Activated CD4-positive, alpha-beta T cell treated with anti-CD3 and anti-CD28 coated beads for 1 hour (primary cell): ENCODE measurements at places on chromosomes 16 and 17.

GRCh38 chr16:74874123-74874522 lies 99.5 kb upstream of the FA2H start:
- DNase-seq, result no peak

DNA sequence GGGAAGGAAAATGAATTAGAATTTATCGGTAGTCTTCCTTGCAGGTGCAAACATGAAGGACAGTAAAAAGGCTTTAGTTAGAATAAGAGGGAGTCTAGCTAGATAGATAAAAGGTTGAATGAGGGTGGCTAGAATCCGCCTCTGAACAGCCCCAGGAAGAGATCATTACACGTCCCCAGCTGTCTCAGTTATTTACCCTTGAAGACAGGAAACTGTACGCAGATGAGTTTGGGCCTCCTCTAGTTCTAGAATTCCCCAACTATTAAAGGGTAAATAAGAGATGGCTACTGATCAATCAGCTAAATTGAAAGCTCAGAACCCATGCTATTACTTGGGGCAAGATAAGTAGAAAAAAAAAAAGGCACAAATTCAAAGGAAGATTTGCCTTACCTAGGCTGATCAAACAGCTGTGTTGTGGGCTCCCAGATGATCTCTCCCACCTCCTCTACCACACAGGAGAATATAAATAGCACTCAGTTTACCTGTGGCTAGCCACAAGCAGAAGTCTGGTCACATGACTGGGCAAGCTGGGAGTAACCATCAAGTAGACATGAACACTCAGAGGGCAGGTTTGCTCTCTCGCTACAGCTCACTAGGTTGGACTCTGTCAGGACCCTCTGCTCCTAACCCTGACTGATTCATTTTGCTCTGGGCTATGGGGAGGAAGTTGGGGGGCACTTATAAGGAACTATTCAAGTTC lies 17.0 kb downstream of the FAM117A start:
- DNase-seq, result no peak

- DNase-seq, result peak; percentile 11
These were observed 1.0 kb downstream of the RSPRY1 start for GRCh38 chr16:57186872-57187854.

- DNase-seq, result no peak
These were observed 8.8 kb downstream of the RSAD1 start for GRCh38 chr17:50487213-50488096.

- no peak for DNase-seq
These were observed 41.4 kb downstream of the SRCIN1 start for GRCh38 chr17:38564254-38564837.

GRCh38 chr17:49013311-49014213 lies 16.4 kb downstream of the IGF2BP1 start:
- DNase-seq, result no peak

GRCh38 chr16:68592466-68593337 lies 52.4 kb upstream of the CDH3 start:
- no peak for DNase-seq

GRCh38 chr17:48499248-48499647 lies 31.6 kb downstream of the HOXB1 start:
- DNase-seq, result no peak

DNA sequence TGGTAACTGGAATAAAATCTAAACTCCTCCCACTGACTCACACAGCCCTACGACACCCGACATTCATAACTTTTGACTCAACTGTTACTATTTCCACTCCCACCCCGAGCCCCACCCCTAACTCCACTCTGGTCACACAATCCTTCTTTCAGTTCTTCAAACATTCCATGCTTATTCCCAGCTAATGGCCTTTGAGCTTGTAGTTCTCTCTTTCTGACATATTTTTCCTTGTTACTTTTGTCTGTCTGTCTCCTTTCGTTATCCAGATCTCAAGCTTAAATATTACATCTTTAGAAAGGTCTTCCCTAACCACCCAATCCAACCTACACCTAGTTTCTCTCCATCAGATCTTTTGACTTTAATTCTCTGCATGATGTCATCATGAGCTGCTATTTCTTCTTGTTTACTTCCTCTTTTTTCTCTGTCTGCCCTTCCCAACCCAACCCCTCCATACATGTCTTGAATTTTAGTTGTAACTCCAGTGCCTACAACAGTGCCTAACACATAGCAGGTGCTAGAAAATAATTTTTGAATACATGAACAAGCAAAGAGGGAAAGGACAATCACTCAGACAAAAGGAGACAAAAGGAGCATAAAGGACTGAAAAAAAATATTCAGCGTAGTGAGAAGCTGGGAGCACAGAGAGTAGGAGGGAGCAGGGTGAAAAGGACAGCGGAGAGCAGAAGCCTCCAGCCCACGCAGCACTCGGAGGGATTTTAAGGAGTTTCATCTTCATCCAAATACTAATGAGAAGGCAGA lies 65.2 kb upstream of the SMIM36 start:
- no peak for DNase-seq

GRCh38 chr17:59845595-59846393 lies 46.9 kb downstream of the TUBD1 start:
- peak; percentile 28 for DNase-seq

DNA sequence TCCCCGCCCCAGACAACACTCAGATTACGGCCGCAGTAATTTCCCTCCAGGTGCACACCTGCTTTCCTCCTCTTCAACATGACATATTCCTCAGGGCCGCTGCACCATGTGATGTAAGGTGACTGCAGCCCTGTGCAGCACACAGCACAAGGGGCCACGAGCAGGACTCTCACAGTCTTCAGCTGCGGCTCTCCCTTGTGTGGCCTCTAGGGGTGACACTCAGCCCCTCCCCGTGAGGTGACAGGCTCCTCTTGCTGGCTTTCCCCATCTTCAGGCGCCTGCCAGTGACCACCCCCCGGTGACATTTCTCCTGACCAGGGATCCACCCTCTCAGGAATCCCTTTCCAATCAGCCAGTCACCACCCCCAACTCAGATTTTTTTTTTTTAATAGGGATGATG lies 31.3 kb upstream of the ABCC3 start:
- no peak for DNase-seq

- DNase-seq, result no peak
These were observed 18.1 kb downstream of the ZNF423 start for GRCh38 chr16:49837688-49838410.

GRCh38 chr16:84637709-84638108 lies 10.6 kb upstream of the KLHL36 start:
- no peak for DNase-seq

DNA sequence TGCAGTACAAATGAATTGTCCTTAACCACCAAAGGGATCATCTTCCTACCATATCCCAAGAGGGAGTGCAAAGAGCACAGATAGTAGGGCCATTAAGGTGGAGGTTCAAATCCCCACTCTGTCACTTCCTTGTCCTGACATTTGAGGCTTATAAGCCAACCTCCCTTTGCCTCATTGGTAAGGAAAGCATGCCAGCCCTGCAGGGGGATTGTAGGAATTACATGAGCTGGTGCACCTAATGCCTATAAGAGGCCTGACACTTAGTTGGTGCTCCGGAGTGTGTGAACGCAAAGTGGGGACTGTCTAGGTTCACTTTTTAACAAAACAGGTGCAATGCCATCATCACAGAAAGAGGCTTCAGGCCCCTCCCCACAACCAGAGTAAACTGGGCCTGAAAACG lies 374.4 kb downstream of the SNX29 start:
- DNase-seq, result no peak

DNA sequence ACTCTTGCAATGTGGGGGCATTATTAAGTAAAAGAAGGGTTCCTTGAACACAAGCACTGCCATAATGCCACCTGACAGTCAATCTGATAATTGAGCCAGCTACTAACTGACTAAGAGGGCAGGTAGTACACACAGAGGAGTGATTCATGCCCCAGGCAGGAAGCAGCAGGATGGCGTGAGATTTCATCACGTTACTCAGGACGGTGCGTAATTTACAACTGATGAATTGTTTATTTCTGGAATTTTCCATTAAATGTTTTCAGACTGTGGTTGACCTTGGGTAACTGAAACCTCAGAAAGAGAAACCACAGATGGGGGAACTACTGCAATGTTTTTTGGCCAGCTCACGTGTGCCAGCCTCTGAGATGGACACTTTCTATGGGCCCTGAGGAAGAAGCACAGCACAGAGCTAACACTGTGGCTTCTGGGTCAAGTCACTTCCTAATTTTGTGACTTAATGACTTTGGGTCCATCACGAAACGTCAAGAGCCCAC lies 46.7 kb downstream of the C17orf67 start:
- peak; percentile 27 for DNase-seq

DNA sequence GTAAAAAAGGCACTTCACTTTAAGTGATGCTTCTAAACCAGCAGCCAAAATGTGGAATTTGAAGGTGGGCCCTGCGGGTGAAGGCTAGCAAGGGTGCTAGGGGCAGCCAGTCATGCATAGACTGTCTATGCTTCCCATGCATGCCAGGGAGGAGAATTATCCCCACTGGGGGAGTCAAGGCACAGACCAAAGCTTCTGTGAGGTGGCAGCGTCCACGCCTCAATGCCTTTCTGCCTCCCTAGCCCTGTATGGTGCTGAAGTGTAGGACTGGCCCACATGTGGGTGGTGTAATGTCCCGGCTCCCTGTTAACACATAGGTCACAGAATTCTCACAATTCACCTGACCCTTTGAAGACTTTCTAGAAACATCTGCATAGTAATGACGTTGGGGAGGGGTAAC lies 1.9 kb downstream of the HS3ST2 start:
- no peak for DNase-seq

DNA sequence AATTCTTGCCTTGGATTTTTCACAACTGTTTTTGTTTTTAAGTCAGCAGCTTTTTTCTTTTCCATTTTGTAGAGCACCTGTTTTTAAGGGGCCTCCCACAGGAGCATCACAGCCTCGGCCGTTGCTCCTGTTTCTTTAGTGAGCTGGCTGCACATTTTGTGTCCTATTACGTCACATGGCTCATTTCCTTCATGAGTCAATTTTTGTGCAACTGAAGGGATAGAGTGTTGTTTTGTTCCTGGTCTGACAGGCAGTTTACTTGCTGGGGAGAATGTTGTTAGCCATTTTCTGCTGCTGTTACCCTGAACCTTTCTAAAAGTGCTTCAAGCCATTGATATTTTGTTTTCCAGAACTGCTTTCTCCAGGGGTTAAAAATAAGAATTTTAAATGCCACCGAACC lies 45.0 kb upstream of the CRISPLD2 start:
- DNase-seq, result no peak

DNA sequence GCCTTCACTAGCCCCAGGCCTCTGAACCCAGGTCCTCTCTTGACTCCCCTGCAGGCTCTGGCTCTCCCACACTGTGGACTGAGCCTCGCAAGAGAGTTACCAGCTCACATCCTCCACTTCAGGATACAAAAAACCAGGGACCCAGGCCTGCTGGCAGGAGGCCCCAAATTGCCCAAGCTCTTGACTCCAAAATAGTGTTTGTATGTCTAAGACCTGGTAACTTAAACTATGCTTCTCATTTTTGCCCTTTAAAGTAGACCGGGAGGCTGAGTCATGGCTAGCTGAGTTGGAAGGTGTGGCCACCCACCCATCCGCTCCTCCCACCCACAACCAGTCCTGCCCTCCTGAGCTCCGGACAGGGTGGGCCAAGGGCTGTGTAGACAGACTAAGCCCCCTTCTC lies 250.0 kb downstream of the SOX9 start:
- no peak for DNase-seq

GRCh38 chr17:59369031-59369975 lies 37.8 kb downstream of the YPEL2 start:
- no peak for DNase-seq

GRCh38 chr16:47052666-47053640 lies 79.5 kb upstream of the DNAJA2 start:
- DNase-seq, result no peak

- no peak for DNase-seq
These were observed 403.4 kb downstream of the GRIN2A start for GRCh38 chr16:9778849-9779248.

- no peak for DNase-seq
These were observed 217.2 kb downstream of the CA10 start for GRCh38 chr17:51941272-51941671.

- DNase-seq, result peak; percentile 59
These were observed 9.4 kb downstream of the RPL19 start for GRCh38 chr17:39209317-39210092.

DNA sequence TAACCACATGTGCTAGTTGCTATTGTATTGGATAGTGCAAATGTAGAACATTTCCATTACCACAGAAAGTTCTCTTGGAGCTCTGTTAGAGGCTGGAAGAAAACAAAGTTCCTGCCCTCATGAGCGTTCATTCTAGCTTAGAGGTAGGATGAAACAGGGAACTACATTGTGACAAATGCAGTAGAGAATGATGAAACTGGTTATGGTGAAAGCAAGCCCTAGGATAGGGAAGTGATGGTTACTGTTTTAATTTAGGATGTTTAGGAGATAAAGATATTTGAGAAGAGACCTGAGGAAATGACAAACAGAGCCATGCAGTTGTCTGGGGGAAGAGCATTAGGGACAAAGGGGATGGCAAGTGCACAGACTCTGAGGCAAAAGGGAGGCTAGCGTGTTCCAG lies 50.7 kb downstream of the AATF start:
- DNase-seq, result no peak

DNA sequence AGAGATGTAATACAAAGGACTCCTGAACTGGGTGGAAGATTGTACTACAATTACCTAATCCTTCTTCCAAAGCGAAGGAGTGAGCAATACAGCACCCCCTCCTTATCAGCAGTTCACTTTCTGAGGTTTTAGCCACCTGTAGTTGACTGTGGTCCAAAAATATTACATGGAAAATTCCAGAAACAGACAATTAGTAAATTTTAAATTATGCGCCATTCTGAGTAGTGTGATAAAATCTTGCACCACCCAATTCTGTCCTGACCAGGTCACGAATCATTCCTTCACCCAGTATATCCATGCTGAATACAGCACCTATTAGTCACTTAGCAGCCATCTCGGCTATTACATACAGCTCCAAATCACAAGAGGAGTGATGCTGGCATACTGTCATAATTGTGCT lies 23.2 kb downstream of the VPS53 start:
- DNase-seq, result no peak

GRCh38 chr17:59492091-59492451 lies 73.3 kb upstream of the DHX40 start:
- DNase-seq, result no peak

GRCh38 chr17:56231693-56232092 lies 78.4 kb downstream of the ANKFN1 start:
- no peak for DNase-seq

DNA sequence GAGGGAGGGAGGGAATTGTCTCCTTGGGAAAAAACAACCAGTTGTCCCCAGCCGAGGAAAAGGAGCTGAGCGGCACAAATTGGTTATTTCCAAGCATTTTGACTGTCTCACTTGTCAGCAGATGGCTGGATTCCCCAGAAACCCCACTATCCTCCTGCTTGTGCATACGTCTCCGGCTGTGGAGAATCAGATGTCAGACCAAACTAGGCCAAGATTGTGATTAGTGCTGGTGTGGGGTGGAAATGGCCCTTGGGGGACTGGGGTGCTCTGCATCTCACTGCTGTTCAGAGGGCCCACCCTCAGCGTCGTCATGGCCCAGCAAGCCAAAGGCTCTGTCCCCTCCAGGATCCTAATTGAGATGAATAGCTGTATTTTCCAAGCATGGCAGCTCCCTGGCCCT lies 131.7 kb upstream of the HSBP1 start:
- no peak for DNase-seq

GRCh38 chr17:81516439-81516838 lies 3.8 kb upstream of the ACTG1 start:
- DNase-seq, result no peak

GRCh38 chr16:49733313-49734009 lies 122.5 kb downstream of the ZNF423 start:
- no peak for DNase-seq

- no peak for DNase-seq
These were observed 140.4 kb downstream of the PMP22 start for GRCh38 chr17:15124746-15125145.

- no peak for DNase-seq
These were observed 14.0 kb upstream of the OR1E2 start for GRCh38 chr17:3447625-3448024.

GRCh38 chr17:64244165-64244564 lies 18.9 kb downstream of the TEX2 start:
- no peak for DNase-seq
